ENCODE measurements at places on chromosomes 6 and 20.

GRCh38 chr6:144106206-144106605, 10.8 kb upstream of the SF3B5 start:
- DNase-seq: no peak

- no peak for DNase-seq
Measured at GRCh38 chr6:37134036-37134395, 35.9 kb upstream of the PIM1 start.

GRCh38 chr6:14040042-14040441, 77.5 kb upstream of the CD83 start:
- DNase-seq: no peak

DNA sequence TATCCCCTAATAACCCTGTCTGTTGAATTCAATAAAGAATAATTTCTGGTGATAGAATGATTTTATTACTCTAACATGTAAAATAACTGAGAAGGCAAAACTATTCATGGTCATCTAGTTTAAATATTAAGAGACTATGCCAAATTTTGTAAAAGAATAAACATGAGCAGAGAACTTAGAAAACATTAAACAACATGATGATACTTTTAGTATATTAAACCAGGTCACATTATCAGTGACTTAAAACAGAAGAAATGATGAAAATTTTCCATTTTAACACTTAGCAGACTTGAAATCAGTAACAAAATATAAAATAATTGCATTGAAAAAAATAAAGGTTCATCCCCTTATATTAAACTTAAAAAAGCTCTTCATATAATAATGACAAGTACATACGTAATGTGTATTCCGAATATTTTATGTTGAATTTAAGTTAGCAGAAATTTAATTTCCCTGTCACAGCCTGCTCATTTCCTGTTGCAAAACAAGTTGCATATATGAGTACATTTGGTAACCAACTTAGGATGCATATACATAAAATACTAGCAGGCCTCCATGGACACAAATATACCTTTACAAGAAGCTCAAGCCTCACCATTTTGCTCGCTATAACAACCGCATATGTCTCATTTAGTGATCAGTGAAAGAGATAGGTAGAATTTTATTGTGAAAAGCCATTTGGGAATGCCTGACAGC, 40.6 kb downstream of the DTNBP1 start:
- DNase-seq: no peak

GRCh38 chr6:43917878-43918382, 147.9 kb downstream of the VEGFA start:
- no peak for DNase-seq

DNA sequence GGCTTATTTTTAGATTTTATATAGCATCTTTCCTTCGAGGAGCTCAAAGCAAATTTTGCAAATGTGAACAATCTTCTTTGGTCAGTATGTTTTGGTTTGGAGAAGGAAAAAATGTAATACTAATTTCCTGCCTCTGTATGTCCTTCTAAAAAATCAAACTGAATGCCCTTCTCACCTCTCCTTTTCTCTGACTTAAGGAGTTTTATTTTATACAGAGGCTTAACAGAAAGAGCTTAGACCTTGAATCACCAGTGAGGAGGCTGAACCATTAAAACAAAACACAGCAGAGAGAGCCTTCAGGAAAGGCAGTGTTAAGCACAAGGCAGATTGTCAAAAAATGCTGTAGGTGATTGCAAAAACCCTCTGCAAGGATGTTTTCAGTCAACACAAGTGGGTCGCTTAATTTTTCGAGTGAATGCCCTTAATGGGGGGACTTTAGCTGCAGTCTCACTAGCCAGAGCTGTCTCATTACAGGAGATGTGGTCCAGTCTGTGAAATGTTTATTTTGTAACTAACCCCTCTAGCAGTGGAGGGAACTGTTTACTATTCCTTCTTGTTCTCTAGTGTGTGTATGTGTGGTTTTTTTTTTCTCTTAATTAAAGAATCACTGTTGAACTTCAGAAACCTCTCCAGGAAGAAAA, 481.3 kb upstream of the CITED2 start:
- no peak for DNase-seq

- DNase-seq: no peak
Measured at GRCh38 chr6:104705095-104705707, 154.5 kb downstream of the HACE1 start.
